ENCODE measurements at places on chromosomes 7 and 10.

DNA sequence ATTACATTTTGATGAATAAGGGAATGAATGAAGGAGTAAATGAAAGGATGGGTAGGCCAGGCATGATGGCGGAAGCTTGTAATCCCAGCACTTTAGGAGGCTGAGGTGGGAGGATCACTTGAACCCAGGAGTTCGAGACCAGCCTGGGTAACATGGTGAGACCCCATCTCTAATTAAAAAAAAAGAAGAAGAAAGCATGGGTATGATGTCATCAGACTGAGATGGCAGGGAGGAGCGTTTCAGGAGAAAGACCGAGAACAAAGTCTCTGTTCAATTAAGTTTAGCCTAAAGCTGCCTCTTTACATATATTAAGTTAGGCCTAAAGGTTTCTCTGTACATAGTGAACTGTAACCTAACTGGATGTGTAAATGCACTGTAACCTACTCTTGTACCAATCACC is 42.2 kb upstream of the SMNDC1 start:
- no peak for DNase-seq

- no peak for DNase-seq
These were observed 207.9 kb upstream of the MYO3A start for GRCh38 chr10:25725917-25726716.

DNA sequence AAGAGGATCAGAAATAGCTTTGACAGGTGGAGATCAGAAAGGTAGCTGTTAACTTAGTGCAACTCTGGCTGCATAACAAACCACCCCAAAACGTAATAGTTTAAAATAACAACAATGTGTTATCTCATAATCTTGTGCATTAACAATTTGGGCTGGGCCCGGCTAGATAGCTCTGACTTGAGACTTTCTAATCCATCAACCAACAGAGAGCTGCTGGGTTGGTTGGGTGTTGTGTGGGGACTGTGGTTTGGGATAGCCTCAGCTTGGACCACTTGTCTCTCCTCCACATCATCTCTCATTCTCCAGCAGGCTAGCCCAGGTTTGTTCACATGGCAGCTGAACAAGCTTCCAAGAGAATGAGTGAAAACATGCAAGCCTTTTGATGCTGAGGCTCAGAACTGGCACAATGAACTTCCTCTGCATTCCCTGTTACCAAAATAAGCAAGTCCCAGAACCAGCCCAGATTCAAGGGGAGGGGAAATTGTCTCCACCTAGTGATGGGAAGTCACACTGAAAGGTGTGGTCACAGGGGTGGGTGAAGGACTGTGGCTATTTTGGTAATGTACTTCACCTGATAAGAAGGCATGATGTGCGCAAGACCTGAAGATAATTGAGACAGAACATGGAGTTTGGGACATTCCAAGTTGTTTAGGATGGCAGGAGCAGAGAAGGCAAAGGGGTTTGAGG is 20.4 kb upstream of the ASAH2 start:
- DNase-seq = no peak

DNA sequence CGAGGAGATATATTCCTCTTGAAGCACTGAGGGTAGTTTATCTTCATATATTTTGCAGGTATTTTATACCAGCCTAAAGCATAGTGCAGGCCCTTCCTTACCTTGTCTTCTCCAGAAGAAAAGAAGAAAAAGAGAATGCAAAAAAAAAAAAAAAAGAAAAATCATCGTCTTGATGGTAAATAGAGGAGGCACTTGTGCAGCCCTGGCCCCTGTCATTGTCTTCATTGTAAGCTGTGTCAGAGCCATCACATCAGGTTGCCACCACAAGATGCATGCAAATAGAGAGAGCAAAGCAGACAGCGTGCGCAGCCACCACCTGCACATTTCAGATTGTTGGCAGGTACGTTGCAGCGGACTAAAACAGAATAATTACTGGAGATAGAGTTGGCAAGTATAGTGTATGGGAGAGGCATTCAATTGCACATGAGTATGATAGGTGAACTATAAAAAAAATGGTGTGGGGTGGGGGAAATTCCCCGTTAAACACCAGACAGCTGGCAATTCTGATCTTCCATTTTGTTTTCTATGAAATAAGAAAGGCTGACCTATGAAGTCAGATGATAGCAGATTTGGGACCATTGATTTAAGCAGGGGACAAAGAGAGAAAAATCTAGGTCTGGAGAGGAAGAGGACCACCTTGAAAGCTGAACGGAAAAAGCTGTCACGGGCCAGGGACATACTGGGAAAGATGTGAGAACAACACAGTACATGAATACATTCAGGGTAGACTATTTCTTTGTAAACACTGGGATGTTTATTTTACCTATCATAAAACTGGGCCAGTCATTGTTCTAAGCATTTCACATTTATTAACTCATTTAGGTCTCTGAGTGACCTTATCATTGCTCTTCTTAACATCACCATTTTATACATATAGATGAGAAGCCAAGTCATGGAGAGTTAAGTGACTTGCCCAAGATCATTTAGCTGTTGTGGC is 306.3 kb upstream of the SP8 start:
- no peak for DNase-seq

GRCh38 chr10:80909254-80909653 is 371.6 kb downstream of the SH2D4B start:
- DNase-seq = no peak

Measured in activated CD8-positive, alpha-beta memory T cell treated with anti-CD3 and anti-CD28 coated beads, Interleukin-2, amount 50 U/mL, for 48 hours (primary cell).